ENCODE measurements at places on chromosomes 7 and 10.

- H3K36me3 ChIP-seq, result peaks cover 2% of the 10 kb centered on the region
- no peak for DNase-seq
- peak overlapping the region; percentile 86 for H3K27ac ChIP-seq
- H3K4me3 ChIP-seq, result no peak overlapping the region
- H3K4me1 ChIP-seq, result peaks cover 49% of the 10 kb centered on the region
- no peaks in the 10 kb centered on the region for H3K27me3 ChIP-seq
Measured at GRCh38 chr7:137933270-137934017, 68.4 kb downstream of the CREB3L2 start.

GRCh38 chr10:19817231-19817933 lies 1.1 kb downstream of the PLXDC2 start:
- peak overlapping the region; percentile 98 for H3K27ac ChIP-seq
- peak; percentile 26 for DNase-seq
- peaks cover 8% of the 10 kb centered on the region for H3K36me3 ChIP-seq
- peaks cover 33% of the 10 kb centered on the region for H3K4me1 ChIP-seq
- H3K4me3 ChIP-seq, result peak overlapping the region; percentile 97
- H3K27me3 ChIP-seq, result peaks cover 12% of the 10 kb centered on the region

- no peak for DNase-seq
- H3K27ac ChIP-seq, result no peak overlapping the region
- peaks cover 4% of the 10 kb centered on the region for H3K4me1 ChIP-seq
- no peak overlapping the region for H3K4me3 ChIP-seq
Measured at GRCh38 chr7:29289156-29290021, 94.8 kb downstream of the CHN2 start.

GRCh38 chr10:4136121-4136520 lies 351.1 kb upstream of the KLF6 start:
- H3K36me3 ChIP-seq, result peaks cover 6% of the 10 kb centered on the region
- H3K27me3 ChIP-seq, result no peaks in the 10 kb centered on the region
- H3K4me1 ChIP-seq, result no peaks in the 10 kb centered on the region

DNA sequence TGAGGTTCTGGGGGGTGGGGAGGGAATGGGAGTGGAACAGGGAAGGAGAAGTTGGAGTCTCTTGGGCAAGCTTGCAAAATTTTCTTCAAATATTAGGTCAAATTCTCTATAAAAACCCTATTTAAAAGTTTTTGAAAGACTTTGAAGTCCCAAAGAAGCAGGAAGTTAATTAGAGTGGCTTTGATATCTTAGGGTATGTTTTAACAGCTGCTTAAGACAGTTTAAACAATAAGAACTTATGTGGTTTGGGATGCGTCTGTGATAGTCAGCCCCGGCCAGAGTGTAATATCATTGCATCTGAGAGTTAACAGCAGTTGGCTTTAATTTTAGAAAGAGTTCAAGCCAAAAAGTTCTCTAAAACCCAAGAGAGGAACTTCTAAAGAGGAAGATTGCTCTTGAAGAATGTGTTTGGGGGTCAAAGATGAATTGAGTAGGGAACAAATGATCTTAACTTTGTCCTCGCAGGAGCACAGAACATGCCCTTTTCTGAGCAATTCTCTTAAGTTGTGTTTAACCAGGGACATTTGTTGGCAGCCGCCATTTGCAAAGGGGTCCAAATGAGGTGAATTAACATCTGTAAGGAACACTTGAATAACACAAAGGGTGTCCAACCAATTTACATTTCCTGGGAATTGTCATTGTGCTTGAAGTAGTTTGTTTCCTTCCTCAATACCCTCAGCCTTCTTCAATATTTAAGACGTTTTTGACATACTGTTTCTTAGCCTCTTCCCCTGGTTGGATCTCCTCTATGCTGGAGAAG lies 182.4 kb downstream of the PTEN start:
- DNase-seq, result no peak
- H3K27ac ChIP-seq, result no peak overlapping the region
- no peak overlapping the region for H3K4me3 ChIP-seq
- no peaks in the 10 kb centered on the region for H3K27me3 ChIP-seq
- peaks cover 31% of the 10 kb centered on the region for H3K4me1 ChIP-seq
- H3K36me3 ChIP-seq, result no peaks in the 10 kb centered on the region

GRCh38 chr7:27113991-27114769 lies 11.7 kb upstream of the HOXA2 start:
- no peaks in the 10 kb centered on the region for H3K27me3 ChIP-seq
- peak overlapping the region; percentile 100 for H3K27ac ChIP-seq
- peak; percentile 79 for DNase-seq
- peaks cover 17% of the 10 kb centered on the region for H3K36me3 ChIP-seq

- H3K4me3 ChIP-seq, result no peak overlapping the region
- no peaks in the 10 kb centered on the region for H3K27me3 ChIP-seq
- peaks cover 29% of the 10 kb centered on the region for H3K36me3 ChIP-seq
- H3K4me1 ChIP-seq, result no peaks in the 10 kb centered on the region
Measured at GRCh38 chr7:99648843-99649242, 31.0 kb downstream of the CYP3A5 start.

DNA sequence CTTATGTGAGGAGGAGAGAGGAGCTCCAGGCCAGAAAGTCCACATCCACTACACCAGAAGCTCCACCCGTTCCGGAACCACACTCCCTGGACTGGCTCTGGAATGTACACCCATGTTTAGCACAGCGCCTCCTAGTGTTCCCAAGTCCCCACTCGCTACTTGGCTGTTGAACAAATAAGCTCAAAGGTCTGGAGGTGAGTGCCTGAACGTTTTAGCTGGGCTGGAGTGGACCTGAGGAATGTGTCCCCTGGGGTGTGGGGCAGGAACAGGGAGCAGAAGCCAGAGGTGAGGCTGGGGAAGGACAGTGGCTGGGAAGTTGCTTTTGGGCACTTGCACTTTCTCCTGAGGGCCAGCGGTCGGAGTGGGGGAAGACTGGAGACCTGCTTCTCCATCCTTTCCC lies 164.1 kb upstream of the CDCA7L start:
- H3K4me3 ChIP-seq, result no peak overlapping the region
- no peaks in the 10 kb centered on the region for H3K36me3 ChIP-seq
- H3K27me3 ChIP-seq, result peaks cover 2% of the 10 kb centered on the region

DNA sequence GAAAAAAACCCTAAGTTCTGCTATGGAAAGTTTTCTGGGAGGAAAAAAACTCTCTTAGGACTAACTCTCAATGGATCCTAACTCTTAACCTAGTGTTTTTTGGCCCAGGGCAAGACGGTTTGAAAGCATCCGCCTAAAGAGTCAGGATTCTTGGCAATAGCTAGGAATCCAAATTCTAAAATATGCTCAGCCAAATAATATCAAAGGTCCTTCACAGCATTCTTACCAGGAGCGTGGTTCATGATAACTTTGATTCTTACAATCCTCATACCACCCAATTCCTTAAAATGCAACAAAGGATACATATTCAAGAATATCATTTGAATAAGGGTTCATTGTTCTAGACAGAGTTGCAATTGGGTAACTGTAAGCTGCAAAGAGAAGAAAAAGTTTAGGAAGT lies 21.3 kb downstream of the CPA1 start:
- DNase-seq, result no peak
- no peak overlapping the region for H3K4me3 ChIP-seq
- no peak overlapping the region for H3K27ac ChIP-seq
- no peaks in the 10 kb centered on the region for H3K27me3 ChIP-seq
- H3K36me3 ChIP-seq, result peaks cover 15% of the 10 kb centered on the region
- H3K4me1 ChIP-seq, result peaks cover 46% of the 10 kb centered on the region

DNA sequence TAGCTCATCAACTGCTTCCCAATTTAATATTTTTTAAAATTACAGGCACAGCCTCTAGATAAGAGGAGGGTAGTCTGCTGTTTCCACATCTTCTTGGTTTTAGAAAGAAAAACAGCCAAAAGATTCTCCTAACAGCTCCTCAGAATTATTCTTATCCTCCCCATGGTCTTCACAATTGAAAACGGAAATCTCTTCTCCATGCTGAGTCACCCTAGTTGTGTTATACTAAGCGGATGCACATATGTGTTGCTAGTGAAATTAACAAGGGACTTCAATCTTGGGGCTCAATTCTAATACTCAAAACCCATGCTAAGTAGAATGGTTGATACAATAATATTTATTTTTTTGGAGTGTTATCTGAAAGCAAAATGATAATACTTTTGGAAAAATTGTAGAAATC lies 71.9 kb upstream of the NPY start:
- peaks cover 23% of the 10 kb centered on the region for H3K27me3 ChIP-seq
- no peak overlapping the region for H3K4me3 ChIP-seq
- H3K27ac ChIP-seq, result no peak overlapping the region
- H3K36me3 ChIP-seq, result no peaks in the 10 kb centered on the region

- peaks cover 7% of the 10 kb centered on the region for H3K4me1 ChIP-seq
- H3K27me3 ChIP-seq, result no peaks in the 10 kb centered on the region
- H3K27ac ChIP-seq, result no peak overlapping the region
- peaks cover 28% of the 10 kb centered on the region for H3K36me3 ChIP-seq
- no peak for DNase-seq
- no peak overlapping the region for H3K4me3 ChIP-seq
Measured at GRCh38 chr10:48429309-48429708, 122.8 kb downstream of the MAPK8 start.

DNA sequence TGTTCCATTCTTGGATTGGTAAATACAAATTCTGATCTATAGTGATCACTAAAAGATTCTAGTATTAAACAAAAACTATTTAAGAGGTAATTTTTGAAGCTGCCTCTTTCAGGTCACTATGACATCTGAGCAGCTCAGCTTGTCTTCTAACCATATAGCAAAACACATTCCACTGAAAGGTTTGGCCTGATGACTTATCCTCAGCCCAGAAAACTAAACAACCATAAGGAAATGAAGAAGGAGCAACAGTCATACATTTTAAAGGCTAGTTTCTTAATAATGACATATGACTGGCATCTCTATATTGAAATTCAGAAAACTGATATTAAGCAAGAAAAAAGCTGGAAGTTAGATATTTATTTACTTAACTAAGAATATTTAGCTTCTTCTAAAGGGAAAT lies 24.6 kb downstream of the NT5C2 start:
- peaks cover 26% of the 10 kb centered on the region for H3K36me3 ChIP-seq
- peak overlapping the region; percentile 37 for H3K27ac ChIP-seq
- H3K27me3 ChIP-seq, result no peaks in the 10 kb centered on the region
- DNase-seq, result no peak
- H3K4me3 ChIP-seq, result no peak overlapping the region

- H3K27me3 ChIP-seq, result no peaks in the 10 kb centered on the region
- no peak overlapping the region for H3K4me3 ChIP-seq
- H3K27ac ChIP-seq, result no peak overlapping the region
- H3K4me1 ChIP-seq, result peaks cover 20% of the 10 kb centered on the region
Measured at GRCh38 chr7:30222515-30223215, 61.7 kb upstream of the ZNRF2 start.

- no peaks in the 10 kb centered on the region for H3K36me3 ChIP-seq
- H3K27me3 ChIP-seq, result no peaks in the 10 kb centered on the region
- no peak overlapping the region for H3K27ac ChIP-seq
- peaks cover 58% of the 10 kb centered on the region for H3K4me1 ChIP-seq
- no peak overlapping the region for H3K4me3 ChIP-seq
- DNase-seq, result no peak
Measured at GRCh38 chr7:114531326-114531725, 116.7 kb downstream of the FOXP2 start.

DNA sequence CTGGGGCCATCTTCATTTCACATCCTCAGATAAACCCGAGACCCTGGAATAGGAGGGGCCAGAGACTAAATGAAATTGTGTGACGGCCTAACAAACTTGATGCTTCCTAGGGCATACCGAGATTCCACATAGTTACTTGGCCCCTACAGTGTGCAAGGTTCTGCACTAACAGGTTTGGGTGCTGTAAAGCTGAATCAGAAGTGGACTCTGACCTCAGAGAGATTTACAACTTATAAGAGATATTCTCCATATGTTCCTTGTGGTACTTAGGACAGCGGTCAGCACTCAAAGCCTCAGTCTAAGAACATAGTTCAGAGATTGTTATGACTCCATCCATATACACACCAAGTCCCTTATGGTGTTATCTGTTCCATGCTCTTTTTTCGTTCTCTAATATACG lies 55.1 kb upstream of the FHIP2A start:
- H3K4me3 ChIP-seq, result peak overlapping the region; percentile 54
- peaks cover 10% of the 10 kb centered on the region for H3K4me1 ChIP-seq
- H3K27ac ChIP-seq, result no peak overlapping the region

DNA sequence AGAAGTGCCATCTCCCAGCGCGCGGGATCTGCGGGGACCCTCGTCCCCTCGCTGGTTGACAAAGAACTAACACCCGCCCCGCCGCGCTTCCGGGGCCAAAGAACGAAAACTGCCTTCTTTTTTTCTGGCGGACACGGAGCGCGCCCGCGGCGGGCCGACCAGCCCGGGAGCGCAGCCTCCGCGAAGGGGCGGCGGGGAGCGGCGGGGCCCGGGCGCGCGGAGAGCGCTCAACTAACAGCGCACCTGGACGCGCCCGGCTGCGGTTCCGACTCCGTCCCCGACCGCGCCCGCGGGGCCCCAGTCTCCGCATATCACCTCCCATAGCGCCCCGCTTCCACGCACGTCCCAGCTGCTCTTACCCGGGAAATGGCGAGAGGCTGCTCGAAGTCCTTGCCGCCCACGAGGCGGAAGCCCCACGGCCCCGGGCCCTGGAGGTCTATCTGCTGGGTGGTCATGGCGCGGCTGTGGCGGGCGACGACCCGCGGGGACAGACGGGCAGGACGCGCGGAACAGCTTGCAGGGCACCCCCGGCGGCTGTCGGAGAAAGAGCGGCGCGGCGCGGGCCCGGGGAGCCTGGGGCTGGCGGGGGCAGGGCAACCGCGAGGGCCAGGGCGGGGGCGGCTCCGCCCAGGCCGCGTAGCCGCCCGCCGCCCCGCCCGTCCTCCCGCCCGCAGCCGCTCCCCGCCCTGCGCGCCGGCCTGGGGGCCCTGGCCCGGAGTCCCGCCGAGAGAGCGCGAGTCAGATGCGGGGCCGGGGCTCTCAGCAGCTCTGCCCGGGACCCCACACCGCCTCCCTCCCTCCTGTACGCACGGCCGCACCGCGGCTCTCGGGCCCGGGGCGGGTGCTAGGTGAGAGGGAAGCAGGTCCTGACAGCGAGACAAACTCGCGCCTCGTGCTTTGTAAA lies at the start of gene PDLIM1:
PDLIM1 (minus strand) TSS at position 543 of the 904 bp plus-strand sequence; CDS start at position 455, 88 bp downstream.
- DNase-seq, result peak; percentile 70
- peak within 1 kb of the TSS; percentile 98 for H3K27ac ChIP-seq
- no peaks in the 10 kb centered on the region for H3K36me3 ChIP-seq
- H3K27me3 ChIP-seq, result peaks cover 15% of the 10 kb centered on the region
- H3K4me1 ChIP-seq, result peaks cover 38% of the 10 kb centered on the region

GRCh38 chr10:28253169-28253785 lies 49.6 kb downstream of the MPP7 start:
- no peak for DNase-seq
- no peak overlapping the region for H3K27ac ChIP-seq
- H3K36me3 ChIP-seq, result no peaks in the 10 kb centered on the region
- H3K4me3 ChIP-seq, result no peak overlapping the region
- no peaks in the 10 kb centered on the region for H3K27me3 ChIP-seq
- peaks cover 9% of the 10 kb centered on the region for H3K4me1 ChIP-seq

DNA sequence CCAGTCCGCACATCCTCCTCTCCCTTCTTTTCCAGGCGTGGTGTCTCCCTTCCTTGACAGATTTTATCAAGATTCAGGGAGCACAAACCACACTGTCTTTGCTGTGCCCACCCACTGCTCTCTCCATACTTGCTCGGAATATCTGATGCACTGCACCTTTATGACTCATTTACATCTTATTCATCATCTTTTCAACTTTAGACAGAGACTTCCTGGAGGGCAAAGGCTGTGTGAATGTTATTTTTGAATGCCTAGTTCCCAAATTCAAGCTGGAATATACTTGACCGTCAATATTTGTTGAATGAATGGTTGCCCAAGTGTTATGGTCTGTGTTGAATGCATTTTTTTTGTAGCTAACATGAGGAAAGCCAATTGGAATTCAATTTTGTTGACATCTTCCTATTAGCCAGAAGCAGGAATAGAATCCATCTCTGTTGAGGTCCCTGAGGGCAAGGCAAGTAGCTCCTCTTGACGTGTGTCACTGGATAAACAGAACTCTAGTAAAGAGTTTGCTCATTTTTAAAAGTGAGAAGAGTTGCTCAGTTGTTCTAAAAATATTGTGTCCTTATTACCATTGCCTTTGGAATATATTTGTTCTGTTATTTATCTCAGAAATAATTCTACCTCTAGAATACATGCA lies 95.0 kb downstream of the KLF6 start:
- no peaks in the 10 kb centered on the region for H3K27me3 ChIP-seq
- no peak overlapping the region for H3K27ac ChIP-seq
- no peak for DNase-seq
- no peak overlapping the region for H3K4me3 ChIP-seq
- peaks cover 16% of the 10 kb centered on the region for H3K4me1 ChIP-seq
